ENCODE measurements at places on chromosomes 6 and 20. TPM values are rescaled to one million over a fixed set of nuclear protein-coding genes. Genes with fewer than 3 reads are reported as not detected.

Gene RBBP8NL
- not detected for total RNA-seq

GRCh38 chr6:11975353-11975977 is 36.6 kb upstream of the HIVEP1 start:
- no peak for DNase-seq

Gene HLA-DOB
- total RNA-seq, result not detected

DNA sequence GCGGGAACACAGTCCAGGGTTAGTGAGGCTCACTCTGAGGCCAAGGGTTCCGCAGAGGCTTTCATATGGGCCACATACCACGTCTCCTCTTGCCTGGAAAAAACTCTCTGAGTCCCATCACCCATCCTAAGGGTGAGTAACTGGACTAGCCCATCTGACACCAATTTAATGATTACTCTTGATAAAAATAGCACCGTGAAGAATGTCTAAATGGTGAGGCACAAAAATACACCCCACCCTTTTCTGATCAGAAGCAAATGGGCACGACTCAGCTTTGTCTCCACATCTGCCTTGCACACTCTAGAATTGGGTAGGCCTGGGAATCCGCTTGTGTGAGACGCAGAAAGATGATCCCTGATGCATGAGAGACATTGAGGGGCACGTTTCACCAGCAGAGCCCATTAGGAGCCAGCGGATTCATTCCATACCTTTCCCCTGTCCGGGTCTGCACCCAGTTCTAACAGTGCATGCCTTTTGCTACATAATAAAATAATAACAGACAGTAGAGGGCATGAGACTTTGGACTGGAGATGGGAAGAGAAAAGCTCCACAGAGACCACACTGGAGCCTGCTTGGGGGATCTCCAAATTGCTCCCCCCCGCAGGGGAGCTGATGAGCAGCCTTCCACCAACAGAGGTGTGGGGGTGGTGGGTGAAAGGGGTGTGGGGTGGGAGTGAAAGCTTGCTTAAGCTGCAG is 110.0 kb upstream of the KCNK16 start:
- no peak for DNase-seq

GRCh38 chr20:62637110-62637509 is 5.2 kb upstream of the SLCO4A1 start:
- DNase-seq, result no peak

Gene TFAP2C
- 5.3 TPM for total RNA-seq

GRCh38 chr6:106199998-106200397 is 113.9 kb downstream of the PRDM1 start:
- DNase-seq, result no peak

- no peak for DNase-seq
These were observed 46.8 kb downstream of the C6orf15 start for GRCh38 chr6:31065556-31065955.

DNA sequence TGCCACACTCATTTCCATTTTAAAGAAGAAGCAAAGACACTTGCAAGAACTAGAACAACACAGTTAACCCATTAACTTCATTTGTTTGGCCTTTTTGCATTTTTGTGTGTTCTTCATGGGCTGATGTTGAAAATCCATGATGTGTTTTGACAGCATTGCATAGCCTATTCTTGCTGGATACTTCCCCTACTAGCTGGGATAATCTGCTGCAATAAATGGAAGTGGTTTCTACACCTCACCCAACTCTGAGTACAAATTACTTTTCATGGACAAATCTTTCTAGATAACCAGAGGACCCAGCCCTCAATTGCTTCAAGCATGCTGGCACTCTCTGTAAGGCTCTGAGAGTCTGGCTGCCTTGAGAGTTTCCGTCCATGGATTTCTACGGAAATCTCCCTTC is 26.5 kb downstream of the CST9L start:
- DNase-seq, result no peak

- no peak for DNase-seq
These were observed 37.0 kb downstream of the BPIFB1 start for GRCh38 chr20:33320006-33320405.

Gene HLA-G
- total RNA-seq, result not detected

GRCh38 chr20:3115190-3116107 is 30.9 kb upstream of the AVP start:
- no peak for DNase-seq

DNA sequence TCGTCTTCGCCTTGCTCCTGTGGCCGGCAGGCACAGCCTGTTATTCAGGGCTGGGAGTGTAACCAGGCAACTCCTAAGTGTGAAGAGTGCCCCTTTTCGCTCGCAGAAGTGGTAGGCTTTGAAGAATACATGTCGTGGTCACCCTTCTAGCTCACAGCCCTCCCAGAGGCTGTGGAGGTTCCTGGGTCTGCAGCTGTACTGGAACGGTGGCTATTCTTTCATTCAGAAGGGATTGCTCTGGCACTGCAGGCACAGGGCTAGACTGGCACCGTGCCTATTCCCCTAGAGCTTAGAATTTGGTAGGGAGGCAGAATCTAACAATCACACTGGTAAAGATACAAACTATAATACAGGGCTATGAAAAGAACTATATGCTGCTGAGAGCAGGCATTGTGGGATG is 1.1 kb upstream of the SRSF12 start:
- DNase-seq, result no peak

Gene KCNB1
- 20.6 TPM for total RNA-seq

DNA sequence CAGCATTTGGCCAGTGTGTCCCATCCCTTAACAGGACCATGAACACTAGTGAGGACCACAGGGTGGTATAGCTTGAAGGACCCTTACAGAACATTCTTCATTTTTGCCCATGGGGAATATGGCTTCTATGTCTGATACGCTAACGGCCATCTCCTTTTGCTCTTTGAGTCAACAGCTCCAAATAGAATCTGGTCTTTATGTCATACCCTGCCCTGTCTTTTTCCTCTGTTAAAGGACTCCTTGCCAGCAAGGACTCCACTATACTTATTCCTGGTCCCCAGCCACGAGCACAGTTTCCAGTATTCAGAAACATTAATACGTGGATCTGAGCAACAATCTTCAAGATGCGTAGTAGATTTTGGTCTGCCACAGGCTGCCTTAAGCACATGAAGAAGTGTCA is 22.5 kb downstream of the SERPINB1 start:
- DNase-seq, result no peak

- DNase-seq, result no peak
These were observed 35.8 kb downstream of the PHIP start for GRCh38 chr6:79042088-79042798.

DNA sequence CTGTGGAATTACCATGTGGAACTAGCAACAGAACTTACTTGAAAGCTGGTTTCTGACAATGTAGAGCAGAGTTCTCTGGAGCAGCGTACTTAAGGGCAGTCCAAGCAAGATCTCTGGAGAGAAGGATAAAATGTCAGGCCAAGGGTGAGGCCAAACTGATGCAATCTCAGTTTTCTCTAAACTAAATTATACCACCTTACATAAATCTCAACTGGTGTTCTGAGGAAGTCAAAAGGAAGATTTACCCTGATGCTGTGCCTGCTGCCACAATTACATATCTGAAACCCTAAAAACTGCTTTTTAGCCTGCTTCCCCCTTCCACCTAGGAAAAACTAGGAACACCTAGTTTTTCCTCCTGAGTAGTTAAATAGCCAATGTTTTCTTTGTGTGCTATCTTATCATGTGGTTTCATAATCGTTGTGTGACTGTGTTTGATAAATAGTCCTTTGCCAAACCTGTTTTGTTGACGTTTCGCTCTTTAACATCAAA is 28.1 kb downstream of the NCOA7 start:
- DNase-seq, result no peak

DNA sequence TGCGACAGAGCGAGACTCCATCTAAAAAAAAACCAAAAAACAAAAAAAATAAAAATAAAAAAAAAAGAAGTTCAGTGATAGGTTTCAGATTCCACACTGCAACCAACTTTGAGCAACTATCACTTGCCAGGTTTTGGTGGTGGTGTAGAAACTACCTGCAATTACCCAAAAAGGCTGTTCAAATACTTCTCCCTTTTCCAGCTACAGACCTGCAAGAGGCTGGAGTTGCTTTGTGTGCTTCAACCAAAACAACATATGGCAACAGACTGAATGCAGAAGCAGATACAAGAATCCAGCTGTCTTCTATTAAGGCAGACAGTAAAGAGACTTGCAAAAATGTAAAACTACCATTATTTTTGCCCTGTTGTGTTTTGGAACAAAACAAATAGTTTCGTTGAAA is 9.3 kb upstream of the BCAS1 start:
- no peak for DNase-seq

GRCh38 chr6:3819161-3820110 is 29.7 kb upstream of the FAM50B start:
- DNase-seq, result no peak

Gene BTNL2
- total RNA-seq, result not detected

Gene POU5F1
- 0.16 TPM for total RNA-seq

DNA sequence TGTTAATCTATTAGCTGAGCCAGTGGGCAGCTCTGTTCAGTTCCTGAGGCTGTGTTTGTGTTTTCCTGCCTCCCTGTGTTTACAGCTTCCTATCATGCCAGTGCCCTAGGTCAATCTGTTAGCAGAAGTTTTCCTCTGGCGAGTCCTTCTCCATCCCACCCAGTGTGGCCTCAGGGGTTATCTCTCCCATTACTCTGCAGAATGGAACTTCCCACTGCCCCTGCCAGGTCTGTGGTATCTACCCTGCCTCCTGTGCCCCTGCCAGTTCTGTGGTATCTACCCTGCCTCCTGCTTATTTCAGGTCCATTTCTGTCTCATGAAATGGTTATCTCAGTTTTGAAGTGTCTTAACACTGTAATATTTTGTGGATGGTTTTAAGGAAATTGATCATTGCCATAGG is 63.1 kb downstream of the SLX4IP start:
- no peak for DNase-seq

Gene XKR7
- total RNA-seq, result not detected

- no peak for DNase-seq
These were observed 170.8 kb upstream of the ZNF217 start for GRCh38 chr20:53764415-53764800.

- no peak for DNase-seq
These were observed 1274.9 kb upstream of the GJE1 start for GRCh38 chr6:140857739-140858380.

Gene SLC22A7
- total RNA-seq, result not detected

GRCh38 chr20:3082306-3082951 is 2.1 kb downstream of the AVP start:
- DNase-seq, result no peak

DNA sequence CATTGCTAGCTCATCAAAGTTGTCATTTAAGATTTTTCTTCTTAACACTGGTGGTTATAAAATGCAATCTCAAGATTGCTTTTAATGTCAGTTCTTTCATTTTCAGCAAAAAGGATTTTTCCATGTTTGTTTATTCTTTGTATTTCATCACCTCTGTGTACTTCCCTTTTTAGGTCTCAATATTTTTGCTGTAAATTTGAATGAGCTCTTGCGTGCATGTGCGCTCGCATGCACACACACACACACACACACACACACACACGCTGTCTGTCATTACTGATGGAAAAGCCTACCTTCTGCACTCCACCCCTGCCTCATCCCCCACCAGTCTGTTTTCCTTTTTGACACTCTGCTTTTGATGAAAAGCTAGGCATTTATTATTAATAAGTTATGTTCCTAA is 85.3 kb upstream of the FYN start:
- DNase-seq, result no peak

DNA sequence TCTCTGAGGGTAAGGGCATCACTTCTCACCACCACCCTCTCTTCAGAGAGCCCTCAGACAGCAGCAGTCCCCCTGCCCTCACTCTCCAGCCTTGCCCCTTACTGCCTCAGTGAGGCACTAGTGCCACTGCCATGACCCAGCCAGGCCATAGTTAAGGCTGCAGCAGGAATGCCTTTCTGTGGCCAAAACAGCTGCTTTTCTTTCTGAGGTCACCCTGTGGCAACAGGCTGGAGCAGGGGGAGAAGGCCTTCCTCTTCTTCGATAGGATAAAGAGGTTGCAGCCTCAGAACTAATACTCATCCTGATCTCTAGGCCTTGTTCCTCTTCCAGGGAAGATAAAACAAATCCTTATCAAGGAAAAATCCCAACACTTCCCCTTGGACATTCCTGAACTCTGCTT is 56.8 kb upstream of the ECI2 start:
- no peak for DNase-seq

- no peak for DNase-seq
These were observed 28.3 kb upstream of the B3GAT2 start for GRCh38 chr6:70985156-70985555.

- peak; percentile 89 for DNase-seq
These were observed 44.9 kb upstream of the TLDC2 start for GRCh38 chr20:36830791-36831691.

Gene CLIC5
- total RNA-seq, result 3.0 TPM

DNA sequence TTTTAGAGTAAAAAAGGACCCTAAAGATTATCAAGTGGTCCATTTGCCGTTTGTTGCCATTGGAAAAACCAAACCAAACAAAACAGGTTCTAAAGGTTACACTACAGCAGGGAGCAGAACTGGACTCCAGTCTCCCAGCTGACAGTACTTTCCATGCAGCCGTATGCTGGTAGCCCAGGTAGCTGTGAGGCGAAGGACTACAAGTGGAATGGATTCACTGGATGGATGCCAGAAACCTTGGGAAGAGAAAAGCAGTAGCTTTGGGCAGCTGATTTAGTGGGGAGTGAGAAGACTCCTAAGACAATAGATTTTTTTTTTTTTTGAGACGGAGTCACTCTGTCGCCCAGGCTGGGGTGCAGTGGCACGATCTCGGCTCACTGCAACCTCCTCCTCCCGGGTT is 88.3 kb downstream of the SASH1 start:
- no peak for DNase-seq

Gene SAMD10
- total RNA-seq, result 8.3 TPM

DNA sequence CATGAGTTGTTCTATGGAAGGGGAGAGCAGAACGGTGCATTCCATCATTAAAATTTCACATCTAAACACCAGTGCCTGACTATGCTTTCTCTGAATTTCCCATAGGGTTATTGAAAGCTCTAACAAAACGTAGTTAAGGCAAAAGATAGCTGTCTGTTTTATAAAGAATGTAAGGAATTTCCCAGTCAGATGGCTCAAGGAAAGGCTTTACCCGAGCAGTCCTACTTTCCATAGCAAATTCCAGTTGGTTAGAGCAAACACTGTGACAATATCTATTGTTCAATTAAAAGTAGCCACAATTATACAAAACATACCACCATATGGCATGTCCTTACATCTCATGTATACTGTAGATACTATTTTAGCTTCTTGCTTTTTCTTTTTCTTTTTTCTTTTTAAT is 1059.5 kb upstream of the FLRT3 start:
- no peak for DNase-seq

DNA sequence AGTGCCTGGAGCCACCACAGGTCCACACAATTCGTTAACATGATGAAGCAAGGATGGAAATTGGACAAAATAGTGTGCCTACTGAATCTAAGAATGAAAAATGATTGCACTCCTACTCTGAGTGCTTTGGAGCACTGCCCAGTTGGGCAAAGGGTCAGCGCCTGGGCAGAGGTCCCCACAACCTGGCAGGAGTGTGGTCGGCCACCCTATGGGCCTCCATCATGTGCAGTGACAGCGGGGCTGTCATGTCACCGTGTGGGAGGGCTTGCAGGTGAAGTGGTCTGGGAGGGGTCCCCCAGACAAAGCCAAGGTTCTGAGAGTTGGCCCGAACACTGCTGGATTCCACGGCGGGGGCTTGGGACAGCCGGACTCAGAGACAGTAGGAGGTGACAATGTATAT is 36.2 kb upstream of the CD93 start:
- peak; percentile 42 for DNase-seq
